K562 (cell line): ENCODE measurements at places on chromosomes 12 and 14. TPM values are rescaled to one million over a fixed set of nuclear protein-coding genes. Genes with fewer than 3 reads are reported as not detected.

SRRM4 gene
- total RNA-seq, result not detected in 2 replicates

CALCOCO1 gene
- total RNA-seq, result 11.3 and 16.3 TPM in 2 replicates

DTX1 gene
- not detected in 2 replicates for total RNA-seq

OXA1L gene
- 119 and 125 TPM in 2 replicates for total RNA-seq

DNA sequence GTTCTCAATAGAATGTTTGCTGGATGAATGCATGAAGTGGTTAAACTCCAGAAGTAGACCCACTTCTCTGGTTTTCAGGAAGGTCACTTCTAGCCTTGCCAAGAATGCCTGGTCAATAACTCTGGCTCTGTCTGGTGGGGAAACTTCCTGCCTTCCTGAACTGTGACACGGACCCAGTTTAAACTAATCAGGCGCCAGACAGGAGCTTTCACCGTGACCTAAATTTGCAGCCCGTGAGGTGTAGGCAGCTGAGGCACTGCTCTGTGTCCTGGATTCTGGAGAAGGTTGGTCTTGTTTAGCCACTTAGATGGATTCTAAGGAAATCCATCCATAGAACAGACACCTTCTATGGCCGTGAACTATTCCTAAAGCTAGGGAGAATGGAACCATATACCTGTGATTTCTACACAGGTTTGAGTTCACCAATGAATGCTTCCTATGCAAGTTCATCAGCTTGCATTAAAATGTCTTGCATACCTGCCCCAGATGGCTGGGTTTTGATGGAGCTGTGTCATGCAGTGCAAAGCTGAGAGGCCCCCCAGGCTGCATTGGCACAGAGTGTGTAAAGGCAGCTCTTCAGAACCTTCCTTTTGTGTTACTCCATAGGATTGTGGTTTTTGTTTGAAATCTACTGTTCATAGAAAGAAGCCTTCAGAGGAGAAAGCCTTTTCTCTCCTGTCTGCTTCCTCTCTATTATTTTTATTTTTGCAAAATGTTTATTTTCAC lies 4.4 kb downstream of the CHST11 start:
- no peak overlapping the region for H3K4me3 ChIP-seq
- H3K4me1 ChIP-seq, result peaks cover 56% of the 10 kb centered on the region
- peak overlapping the region; percentile 61 for H3K27ac ChIP-seq
- DNase-seq, result peak; percentile 34

- H3K27ac ChIP-seq, result peak overlapping the region; percentile 69; the same call in 2 of the 3 replicates
- no peaks in the 10 kb centered on the region for H3K36me3 ChIP-seq
- H3K4me1 ChIP-seq, result peaks cover 25% of the 10 kb centered on the region
- DNase-seq, result peak; percentile 51
- peak overlapping the region; percentile 81 for H3K4me3 ChIP-seq
- H3K27me3 ChIP-seq, result no peaks in the 10 kb centered on the region
These were observed 565 bp downstream of the NT5DC3 start for GRCh38 chr12:103840462-103840875.
